ENCODE measurements at places on chromosomes 5 and 9.

DNA sequence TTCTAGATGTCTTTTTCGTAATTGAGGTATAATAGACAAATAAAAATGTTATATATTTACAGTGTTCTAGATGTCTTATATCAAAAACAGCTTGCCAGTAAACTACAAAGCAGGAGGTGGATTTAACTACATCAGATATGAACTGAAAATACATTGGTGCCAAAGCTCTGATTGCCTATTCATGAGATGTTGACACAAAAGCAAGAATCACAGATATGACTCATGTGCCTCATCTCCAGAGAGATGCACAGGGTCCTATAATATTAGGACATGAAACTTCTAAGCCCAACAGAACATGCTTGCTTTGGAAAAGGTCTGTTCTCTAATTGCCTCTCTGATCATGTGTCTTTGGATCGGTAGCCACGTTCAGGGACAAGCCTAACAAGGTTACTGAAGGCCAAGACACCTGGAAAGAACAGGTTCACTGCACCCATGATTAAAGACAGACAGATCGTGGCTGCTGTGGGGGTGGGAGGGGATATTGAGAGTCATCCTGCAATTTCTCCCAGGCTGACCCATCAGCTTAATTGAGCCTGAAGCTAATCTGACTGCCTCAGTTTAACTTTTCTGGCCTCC is 16.8 kb downstream of the ABCA1 start:
- no peak for DNase-seq

DNA sequence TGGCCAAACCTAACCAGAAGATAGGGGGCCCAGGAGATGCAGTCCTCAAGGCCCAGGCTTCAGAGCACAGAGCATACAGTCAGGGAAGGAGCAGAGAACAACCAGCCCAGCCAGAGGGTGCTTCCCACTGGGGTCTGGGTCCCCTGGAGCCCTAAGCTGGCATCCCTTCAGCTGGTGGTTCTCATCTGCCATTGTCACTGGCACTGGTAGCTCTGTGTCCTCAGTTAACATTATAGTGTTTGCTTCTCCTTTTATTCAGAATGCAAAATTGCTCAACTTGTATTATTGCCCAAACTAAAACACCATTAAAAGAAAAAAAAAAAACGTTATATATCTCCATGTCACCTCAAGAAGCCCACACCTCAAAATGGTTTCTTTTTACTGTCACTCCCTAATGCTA is 219.2 kb downstream of the ENC1 start:
- no peak for DNase-seq

DNA sequence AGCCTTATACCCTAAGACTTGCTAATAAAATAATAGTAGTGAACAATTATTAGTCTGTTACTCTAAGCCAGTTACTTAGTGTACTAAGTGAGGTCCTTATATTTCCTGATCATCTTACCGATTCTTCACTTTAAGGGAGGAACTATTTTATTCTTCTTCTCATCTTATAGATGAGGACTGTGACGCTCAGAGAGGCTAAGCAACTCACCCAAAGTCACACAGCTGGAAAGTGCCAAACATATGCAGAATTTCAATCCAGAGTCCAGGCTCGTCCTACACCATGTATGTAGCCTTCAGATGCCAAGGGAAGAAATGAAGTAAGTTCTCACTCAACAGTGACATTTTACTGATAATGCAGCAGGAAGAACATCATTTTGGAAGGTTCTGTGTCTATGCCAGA is 34.4 kb upstream of the ARAP3 start:
- DNase-seq, result no peak

- no peak for DNase-seq
These were observed 25.6 kb downstream of the SLC12A2 start for GRCh38 chr5:128109138-128109537.

- no peak for DNase-seq
These were observed 57.5 kb downstream of the COL23A1 start for GRCh38 chr5:178532666-178533065.

DNA sequence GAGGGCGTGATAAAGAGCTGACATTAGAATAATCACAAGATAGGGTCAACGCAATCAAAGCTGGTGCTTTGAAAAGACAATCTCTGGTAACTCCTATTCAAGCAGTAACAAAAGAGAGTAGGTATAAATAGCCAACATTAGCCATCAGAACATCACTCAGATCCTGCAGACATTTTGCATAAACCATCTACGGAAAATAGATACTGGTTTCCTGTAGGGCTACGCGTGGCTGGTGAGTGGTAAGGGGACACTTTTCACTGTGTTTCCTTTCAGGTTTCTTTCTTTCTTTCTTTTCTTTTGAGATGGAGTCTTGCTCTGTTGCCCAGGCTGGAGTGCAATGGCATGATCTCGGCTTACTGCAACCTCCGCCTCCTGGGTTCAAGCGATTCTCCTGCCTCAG is 22.3 kb downstream of the TTF1 start:
- no peak for DNase-seq

DNA sequence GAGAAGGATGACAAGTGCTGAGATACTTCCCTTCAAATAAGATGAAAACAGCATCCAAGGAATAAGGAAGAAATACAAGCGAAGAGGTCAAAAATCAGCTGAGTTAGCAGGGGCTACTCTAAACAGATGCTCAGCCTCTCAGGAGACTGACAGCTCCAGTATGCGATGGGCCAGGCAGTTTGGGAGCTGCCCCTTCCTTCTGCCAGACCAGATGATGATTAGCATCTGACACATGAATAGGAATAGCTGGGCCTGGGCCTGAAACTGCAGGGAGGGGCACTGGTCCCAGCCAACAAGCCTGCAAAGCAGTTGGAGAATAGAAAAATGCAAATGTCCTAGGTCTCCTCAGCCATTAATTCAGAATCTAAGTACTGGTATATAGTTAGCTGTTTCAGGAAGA is 13.1 kb upstream of the MAP3K1 start:
- DNase-seq, result no peak
